ENCODE measurements at places on chromosomes 3 and 15.

DNA sequence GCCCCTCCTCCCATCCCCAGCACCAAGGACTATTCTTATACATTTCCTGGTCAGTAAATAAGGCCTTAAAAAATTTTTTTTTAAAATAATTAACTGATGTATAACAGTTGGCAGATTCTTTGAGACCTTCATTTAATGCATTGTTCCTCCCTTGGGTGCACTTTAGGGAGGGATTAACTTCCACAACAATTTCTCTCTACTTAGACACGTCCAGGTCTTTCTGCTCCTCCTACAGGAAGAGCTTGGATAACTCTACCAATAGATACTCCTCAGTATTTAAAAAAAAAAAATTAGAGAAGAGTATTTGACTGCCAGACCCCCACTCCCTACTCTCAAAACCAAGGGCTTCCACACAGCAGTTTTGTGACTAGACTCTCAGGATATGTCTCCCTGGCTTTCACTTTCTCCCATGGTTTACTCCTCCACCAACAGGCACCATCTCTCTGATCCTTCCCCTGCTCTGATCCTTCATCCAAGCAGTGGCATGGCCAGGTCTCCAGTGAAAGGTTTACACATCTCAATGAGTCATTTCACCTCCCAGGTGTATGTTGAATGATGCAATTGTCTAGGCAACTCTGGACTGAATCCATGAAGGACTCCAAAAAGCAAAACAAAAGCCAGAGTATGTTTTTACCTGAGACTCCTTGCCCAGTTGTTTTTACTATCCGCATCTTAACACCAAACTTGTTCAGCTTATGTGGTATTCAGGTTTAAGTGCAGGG, 7.4 kb downstream of the ZIC4 start:
- no peak for DNase-seq

- no peak for DNase-seq
Observed at GRCh38 chr3:112484352-112484751, 14.9 kb downstream of the BTLA start.

DNA sequence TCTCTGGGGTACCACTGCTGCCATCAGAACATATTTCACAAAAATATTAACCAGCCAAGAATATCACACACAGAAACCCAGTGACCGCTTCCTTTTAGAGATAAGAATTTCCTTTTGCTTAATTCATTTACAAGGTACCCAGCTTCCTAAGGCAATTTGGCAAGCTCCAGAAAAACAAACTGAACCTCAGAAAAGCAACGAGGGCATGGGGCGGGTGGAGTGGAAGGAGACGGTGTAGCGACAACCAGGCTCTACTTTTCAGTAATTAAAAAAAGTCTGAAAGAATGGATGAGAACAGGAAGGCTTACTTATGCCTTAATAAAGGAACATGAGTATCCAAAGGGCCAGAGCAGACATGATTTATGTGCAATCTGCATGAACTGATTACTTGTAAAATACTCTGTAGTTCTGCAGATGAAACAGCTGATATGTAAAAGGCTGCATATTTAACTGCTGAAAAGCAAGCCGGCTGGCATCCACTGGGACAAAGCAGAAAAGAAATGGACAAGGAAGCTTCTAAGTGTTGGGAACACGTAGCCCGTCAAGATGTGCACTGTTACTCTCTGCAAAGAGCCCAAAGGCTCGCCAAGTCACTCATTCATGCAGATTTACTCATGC, 18.6 kb downstream of the RFTN1 start:
- no peak for DNase-seq

- no peak for DNase-seq
Observed at GRCh38 chr15:61076598-61077170, 152.4 kb downstream of the RORA start.

GRCh38 chr3:149701977-149702350, 44.1 kb upstream of the WWTR1 start:
- no peak for DNase-seq

DNA sequence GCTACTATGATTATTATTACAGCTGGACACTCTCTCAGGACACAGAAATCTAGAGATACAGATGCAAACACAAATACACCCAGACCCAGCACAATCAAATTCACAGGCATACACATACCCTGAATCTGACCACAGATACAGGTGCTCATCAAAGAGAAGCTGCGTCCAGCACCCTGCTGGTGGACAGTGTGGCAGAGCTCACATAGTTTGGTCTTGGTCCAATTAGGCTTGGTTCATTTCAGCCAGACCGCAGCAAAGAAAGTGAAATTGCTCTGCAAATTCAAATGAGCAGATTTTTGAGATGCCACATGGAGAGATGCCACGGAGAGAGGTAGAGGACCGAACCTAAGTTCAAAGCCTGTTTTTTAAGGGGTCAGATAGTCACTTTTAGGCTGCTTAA, 55.6 kb downstream of the ANAPC13 start:
- DNase-seq = no peak

GRCh38 chr3:133833267-133833666, 27.7 kb downstream of the SRPRB start:
- DNase-seq = no peak

GRCh38 chr3:56836276-56837163, 34.8 kb upstream of the ARHGEF3 start:
- no peak for DNase-seq

DNA sequence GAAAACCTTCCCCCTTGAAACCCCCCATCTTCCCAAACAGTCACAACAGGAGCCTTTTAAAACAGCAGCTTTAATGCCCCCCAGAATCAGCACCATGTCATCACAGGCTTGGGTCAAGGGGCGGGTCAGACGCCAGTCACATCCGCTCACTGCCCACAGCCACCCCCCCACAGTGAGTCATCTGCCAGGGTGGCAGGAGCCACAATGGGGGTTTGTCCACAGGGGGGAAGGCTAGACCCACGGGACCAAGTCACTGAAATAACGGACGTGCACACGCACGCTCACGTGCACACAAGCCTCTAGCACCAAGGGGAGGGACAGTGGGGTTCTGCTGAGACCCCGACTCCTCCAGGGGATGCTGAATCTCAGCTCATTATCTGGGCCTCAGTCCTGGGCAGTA, 441 bp upstream of the UCN2 start:
- no peak for DNase-seq

- no peak for DNase-seq
Observed at GRCh38 chr3:6791161-6791560, 69.8 kb upstream of the GRM7 start.

- DNase-seq = no peak
Observed at GRCh38 chr3:127462111-127462655, 128.3 kb downstream of the TPRA1 start.

- DNase-seq = no peak
Observed at GRCh38 chr3:141409940-141410241, 41.6 kb downstream of the ZBTB38 start.

GRCh38 chr3:134621854-134622253, 29.0 kb downstream of the KY start:
- DNase-seq = no peak

DNA sequence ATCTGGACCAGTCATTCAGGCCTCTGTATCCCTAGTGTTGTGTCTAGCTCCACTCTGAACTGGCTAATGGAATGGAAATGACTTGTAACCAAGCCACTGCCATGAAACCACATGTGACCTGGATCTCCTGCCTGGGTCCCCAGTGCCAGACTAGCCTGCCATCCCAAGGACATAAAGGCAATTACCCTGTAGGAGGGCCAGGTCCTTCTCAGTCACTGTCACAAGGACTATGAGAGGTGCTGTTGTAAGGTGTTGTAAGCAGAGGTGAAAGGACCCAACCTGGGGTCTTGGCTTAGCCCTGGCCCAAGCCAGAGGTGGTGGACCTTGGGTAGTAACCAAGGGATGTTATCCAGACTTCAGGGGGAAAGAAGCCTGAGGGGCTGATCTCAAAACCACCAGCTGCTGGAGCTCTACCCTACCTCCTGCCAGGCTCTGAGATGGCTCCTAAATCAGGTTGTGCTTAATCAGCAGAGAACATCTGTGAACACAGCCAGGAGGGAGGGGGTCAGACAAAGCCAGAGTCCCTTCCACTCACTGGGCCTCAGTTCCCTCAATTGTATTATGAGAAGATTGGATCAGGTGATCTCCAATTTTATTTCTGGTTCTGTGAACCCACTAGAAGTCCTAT, 15.7 kb upstream of the KLHL24 start:
- DNase-seq = no peak

DNA sequence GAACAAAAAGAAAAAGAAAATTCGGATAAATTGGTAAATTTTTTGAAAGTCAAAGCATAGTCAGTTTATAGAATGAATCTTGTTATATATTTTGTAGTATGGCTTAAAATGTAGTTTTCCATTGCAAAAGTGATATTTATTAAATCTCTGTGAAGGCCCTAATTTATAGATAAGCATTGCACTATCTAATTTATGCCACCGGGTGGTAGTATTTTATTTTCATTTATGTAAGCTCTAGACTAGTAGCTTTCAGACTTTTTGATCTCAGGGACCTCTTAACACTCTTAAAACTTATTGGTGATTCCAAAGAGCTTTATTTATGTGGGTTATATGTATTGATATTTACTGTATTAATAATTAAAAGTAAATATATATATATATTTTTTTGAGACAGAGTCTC, 133.9 kb upstream of the LRRFIP2 start:
- DNase-seq = no peak

GRCh38 chr3:129606636-129607390, at the start of gene PLXND1:
PLXND1 (minus strand) TSS chr3:129606676; CDS start chr3:129606639, 37 bp downstream.
- DNase-seq = peak; percentile 59

DNA sequence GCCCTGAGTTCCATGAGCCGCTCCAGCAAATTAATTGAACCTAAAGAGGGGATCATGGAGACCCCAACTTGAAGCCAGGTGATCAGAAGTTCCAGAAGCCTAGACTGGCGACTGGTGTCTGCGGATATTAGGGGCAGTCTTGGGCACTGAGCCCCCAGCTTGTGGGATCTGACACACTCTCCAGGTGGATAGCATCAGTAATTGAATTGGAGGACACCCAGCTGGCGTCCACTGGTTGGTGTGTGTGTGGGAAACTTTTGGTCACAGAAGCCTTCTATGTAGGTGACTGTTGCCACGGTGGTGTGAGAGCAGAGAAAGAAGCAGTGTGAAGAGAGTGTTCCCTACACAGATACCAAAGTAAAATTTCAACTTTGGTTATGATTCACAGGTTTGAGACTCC, 106.0 kb upstream of the ADPGK start:
- DNase-seq = no peak

DNA sequence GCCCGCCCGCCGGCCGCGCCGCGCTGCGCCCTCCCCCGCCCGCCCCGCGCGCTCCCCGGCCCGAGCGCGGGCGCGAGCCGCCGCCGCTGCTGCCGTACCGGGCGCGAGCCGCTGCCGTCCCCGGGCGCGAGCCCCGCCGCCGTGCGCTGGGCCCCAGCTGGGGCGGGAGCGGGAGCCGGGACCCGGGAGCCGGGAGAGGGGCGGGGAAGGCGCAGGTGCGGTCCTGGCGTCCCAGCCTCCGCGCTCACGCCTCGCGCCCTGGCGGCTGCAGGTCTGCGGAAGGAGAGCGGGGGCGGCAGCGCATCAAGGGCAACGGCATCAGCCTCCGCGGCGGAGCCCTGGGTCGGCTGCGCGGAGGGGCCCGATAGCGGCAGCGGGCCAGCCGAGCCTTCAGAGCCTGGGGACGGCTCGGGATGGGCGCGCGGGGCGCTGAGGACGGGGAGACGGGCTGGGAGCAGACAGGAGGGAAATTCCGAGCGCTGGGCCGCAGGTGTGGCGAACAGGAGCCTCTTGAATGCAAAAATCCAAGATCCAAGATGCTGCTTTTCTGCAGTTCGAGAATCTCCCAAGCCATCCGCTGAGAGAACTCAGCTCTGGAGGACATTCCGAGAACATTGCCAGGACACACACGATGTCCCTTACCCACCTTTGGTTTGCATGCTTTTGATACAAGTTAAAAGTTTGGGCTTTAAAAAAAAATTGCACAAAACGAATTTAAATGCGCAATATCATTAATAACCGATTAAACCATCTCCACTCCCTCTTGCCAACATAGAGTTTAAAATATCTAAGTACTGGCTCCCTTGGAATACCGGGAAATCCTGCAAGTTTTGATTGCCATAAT, 251.1 kb downstream of the TJP1 start:
- peak; percentile 41 for DNase-seq

DNA sequence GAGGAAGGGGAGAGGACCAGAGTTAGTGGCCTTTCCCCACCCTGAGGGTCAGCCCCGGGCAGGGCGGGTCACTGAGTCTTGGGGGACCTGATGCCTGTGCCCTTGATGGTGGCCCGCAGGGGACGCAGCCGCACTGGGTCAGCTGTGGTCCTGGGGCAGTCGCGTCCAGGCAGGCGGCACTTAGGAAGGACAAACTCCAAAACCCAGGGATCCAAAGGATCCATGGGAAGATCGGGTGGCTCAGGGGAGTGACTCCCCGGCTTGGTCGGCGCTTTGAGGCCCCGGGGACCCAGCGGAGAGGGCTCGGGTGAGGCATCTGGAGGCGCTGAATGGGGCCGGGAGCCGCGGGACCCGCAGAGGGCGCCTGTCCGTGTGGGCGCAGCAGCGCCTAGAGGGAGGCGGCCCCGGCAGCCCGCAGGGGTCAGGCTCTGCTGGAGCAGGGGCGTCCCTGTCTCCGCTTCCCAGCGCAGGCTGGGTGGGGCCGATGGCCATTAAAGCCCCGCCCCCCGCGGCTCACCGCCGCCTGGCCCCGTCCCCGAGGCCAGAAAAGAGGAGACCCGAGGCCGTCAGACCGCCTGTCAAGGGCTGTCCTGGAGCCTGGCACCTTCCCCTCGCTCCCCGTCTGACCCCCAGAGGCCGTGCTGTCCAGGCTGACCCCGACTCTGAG, 17.5 kb downstream of the CIDEC start:
- peak; percentile 57 for DNase-seq
